ENCODE measurements at places on chromosomes 12 and 14.

- DNase-seq, result no peak
Observed at GRCh38 chr14:22231018-22231417, 358.0 kb downstream of the DAD1 start.

DNA sequence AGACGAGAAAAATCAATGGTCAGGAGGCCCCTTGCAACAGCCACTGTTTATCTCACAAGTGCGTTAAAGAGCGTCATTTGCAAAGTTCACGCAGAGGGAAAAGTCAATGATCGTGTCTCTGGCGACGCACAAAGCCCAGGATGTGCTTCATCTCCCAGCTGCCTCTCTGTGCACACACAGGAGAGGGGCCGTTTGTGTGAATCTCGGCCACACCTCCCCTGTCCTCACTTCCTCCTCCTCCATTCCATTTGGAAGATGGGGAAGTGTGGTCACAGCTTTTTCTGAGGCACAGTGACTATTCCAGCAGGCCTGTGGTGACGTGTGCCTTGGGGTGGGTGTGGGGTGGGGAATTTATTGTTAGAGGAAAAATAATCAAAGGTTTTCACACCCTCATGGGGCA, 90.4 kb downstream of the RBM19 start:
- DNase-seq, result no peak

DNA sequence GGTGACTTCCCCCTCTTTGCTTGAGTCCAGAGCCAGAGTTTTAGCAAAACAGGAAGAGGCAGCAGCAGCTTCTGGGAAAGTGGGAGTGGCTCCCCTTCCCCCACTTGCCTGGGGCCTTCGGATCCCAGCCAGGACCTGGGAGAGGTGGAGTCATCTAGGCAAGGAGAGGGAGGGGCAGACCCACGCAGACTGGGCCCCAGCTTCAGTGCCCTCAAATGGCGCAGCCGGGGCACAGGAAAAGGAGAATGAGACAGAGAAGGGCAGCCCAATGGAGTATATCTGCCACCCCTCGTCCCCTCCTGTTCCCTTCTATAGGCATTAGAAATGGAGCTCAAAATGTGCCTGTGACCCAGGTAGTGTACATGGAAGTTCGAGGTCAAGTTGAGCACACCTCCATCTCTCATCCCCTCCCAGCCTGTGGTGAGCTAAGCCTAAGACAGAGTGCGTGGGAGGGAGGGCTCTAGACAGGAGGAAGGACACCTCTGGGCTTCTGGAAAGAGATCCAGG, 9.3 kb upstream of the HDAC7 start:
- DNase-seq, result peak; percentile 7

DNA sequence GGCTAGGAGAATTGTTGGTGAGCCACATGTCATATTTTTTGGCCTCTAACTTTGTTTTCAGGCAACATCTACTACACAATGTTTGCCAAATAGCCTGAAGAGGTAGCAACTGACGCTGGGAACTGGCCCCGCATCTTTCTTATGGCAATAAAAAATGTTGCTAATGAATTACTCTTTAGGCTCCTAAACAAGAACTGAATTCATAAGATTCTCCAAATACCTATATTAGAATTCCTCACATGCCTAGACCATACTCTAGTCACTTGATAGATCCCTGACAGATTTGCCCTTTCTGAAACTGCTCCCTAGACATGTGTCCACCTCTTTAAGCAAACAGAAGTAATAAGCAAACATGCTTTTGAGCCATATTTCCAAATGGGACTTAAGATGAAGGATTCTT, 209.0 kb upstream of the ATXN7L3B start:
- no peak for DNase-seq

DNA sequence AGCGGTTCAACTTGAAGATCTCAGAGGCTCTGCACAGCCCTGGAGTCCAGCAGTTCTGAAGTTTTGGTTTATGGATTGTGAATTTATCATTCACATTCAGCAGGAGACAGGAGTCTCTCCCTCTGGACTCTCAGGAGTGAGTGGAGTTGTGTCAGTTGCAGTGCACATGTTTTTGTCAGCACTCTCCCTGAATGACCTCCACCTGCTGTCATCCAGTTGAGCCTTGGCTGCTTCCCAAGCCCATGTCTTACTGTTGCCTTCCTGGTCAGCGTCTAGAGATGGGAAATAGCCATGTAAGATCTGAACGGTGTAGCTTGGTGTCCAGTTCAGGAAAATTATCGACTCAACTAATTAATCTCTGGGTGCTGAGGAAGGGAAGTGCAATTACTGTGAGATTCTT, 133.2 kb downstream of the PRKCH start:
- no peak for DNase-seq

GRCh38 chr14:35240231-35240630, 52.0 kb upstream of the PSMA6 start:
- no peak for DNase-seq

GRCh38 chr12:68434391-68435298, 102.5 kb upstream of the MDM1 start:
- no peak for DNase-seq

- DNase-seq, result no peak
Observed at GRCh38 chr12:32603858-32604257, 75.2 kb upstream of the DNM1L start.

- DNase-seq, result no peak
Observed at GRCh38 chr12:120710805-120711296, 593 bp downstream of the UNC119B start.

DNA sequence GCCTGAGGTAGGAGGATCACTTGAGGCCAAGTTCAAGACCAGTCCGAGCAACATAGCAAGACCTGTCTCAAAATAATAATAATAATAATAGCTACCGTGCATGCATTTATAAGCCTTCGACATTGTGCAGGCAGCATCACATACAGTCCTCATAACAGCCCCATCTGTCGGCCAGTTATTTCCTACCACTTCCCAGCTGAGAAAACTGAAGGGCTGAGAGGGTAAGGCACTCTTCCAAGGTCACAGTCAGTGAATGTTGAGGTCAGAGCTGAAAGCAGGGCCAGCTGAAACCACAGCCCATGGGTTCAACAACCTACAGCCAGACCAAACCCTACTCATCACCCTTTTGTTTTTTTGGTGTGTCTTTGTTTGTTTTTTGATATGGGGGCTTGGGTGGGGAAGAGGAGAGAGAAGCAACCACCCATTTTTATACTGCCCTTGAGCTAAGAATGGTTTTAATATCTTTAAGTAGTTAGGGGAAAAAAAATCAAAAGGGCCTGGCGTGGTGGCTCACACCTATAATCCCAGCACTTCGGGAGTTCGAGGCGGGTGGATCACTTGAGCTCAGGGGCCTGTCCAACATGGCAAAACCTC, 16.8 kb upstream of the ITPK1 start:
- peak; percentile 31 for DNase-seq

DNA sequence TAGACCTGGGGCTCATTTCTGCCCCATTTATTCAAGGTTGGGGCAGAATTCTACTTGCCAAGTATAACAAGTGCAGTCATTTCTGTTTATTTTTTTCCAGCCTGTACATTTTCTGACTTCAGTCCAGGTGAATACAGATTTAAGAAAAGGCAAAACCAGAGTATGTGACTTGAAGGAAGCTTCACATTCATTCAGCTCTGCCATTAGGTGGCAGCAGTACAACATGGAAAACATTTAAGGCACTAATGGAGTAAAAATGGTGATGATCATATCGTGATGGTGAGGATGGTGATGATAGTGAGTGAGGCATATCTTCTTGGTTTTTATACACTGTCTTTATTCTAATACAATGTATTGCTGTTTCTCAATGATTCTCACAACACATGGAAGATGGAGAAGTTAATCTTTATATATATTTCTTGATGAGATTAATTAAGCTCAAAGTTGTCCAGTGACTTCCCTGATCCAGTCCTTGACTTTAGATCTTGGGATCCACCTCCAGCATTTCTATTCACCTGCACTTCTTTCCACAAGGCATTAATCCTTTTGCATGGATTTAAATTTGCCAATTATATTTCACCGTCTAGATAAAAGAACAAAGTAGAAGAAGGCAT, 176.7 kb upstream of the SEL1L start:
- peak; percentile 27 for DNase-seq

DNA sequence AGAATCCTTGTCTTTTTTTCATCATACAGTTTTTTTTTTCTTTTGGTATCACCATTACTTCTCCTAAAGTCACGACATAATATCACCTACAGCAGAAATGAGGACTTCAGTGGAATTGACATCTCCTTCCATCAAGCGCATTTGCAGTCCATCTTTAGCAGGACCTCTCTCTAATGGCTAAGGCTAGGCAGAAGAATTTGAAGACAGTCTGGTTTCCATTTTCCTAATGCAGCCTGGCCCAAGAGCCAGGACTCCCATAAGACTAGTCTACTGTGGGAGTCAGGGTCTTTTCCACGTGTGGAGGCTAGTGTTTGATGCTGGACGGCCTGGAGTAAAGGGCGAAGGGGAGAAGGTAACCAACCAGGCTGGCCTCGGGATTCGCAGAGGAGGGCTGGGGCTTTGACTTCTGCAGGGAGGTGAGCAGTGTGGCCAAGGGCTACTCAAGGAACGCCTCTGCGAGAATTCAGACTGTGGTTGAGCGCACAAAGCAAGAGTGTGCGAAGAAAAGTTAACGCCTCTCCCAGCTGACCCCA, 769 bp upstream of the ZNF740 start:
- DNase-seq, result no peak

- no peak for DNase-seq
Observed at GRCh38 chr12:123859035-123859434, 96.9 kb downstream of the DNAH10 start.

DNA sequence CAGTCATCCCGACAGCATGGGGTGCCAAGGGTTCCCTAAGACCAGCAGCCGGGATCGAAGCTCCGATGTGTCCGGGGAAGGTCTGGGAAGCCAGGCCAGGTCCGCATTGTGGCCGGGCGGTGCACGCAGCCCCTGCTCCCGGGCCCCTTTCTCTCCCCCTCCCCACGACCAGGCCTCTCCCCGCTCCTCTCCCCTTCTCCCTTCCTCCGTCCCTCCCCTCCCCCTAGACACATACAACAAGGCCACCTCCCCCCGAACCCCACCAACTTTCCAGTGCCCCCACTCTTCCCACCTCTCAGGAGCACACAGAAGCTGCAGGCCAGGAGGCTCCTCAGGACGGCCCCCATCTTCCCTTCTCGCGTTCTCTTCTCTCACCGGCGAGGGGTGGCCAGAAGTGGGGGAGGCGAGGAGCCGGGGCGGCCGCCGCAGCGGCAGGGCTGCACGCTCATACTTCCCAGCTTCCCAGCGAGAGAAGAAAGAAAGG, 413 bp downstream of the LRP6 start:
- DNase-seq, result no peak

GRCh38 chr12:123659996-123660727, 10.8 kb upstream of the TCTN2 start:
- DNase-seq, result no peak

DNA sequence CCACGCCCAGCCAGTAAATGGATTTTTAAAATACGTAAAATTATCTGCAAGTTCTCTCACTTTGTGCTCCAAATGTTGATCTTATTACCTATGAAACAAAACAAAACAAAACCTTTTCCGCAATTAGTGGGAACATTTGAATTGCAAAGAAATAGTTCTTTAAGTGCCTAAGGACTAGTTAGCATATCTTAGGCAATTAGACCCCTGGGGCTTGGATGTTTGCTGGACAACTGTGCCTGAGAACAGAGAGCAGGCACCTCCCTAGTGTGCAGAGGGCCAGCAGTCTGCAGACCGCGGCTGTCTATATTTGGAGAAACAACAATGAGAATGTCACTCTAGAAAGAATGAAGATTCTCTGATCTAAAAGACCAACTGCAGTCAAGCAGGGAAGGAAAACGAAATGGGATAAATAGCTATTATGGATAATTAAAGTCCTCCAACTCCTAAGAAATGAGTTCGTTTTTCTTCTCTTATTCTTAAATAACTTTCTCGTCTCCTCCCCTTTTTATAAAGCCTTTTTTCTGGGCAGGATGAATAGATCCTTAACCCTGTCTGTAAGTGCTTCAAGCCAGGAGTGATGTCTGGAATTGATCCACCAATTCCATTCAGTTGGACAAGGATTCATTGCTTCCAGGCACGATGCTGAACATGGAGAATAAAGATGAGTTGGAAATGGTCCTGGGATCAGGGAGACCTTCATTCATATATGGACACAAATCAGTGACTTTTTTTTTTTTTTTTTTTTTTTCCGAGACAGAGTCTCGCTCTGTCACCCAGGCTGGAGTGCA, 16.2 kb downstream of the SLC17A8 start:
- DNase-seq, result no peak

DNA sequence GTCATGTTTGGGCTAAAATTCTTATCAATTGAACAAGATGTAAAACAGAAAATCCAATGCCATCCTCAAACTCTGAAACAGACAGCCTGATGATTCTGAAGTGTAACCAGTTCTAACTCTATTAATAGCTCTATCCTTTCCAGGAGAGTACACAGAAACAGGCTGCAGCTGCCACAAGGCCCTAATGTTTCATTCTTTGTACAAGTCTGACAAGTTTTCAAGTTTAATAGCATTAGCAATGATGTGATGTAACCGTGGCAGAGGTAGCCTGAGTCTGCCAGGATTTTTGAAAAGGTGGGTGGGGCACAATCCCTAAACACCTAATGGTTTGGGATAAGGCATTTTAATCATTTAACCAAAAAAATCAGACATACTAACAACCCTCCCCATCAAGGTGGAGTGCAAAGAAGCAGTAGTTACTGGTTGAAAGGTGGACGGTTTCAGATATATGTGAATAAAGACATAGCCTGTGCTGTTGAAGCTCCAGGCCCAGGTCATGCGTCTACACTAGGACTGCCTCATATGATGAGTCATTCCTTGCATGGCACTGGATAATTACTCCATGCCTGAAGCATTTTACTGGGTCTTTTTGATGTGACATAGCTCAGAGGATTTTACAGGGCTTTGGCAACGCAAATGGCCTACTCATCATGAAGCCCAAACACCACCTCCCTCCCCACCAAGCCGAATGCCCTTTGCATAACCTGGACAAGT, 145.1 kb upstream of the GRIP1 start:
- no peak for DNase-seq

DNA sequence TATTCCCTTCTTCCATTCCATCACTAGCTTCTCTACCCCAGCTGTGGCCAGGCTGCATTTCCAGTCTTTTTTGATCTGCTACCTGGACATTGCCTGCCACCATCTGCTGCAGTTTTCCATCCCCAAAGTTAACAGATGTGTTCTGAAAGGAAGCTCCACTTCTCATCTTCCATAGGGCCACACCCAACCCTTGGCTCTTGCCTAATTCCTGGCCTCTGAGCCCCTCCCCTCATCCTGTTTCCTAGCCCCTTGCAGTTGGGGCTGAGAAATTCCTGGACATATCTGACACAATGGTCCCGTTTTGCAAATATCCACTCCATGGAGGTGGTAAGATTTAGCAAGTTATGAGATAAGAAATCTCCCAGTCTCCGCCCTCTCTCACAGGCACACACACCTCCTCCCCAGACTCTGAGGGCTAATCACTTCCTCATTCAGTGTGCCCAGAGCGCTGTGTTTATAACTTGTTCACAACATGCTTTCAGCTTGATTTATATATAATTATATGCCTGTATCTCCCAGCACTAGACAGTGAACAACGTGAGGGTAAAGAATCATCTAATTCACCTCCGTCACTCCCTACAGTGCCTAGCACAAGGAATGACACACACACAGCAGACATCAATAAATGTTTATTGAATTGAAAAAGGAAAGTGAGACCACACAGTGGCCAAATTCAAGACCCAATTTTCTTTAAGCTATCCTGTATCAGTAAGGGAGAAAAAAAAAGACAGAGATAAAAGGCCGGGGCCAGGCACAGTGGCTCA, 13.4 kb downstream of the SMUG1 start:
- DNase-seq, result no peak

All from SW 1271 (cell line).